ENCODE measurements at places on chromosomes 5 and 9. TPM values are rescaled to one million over a fixed set of nuclear protein-coding genes. Genes with fewer than 3 reads are reported as not detected.

DNA sequence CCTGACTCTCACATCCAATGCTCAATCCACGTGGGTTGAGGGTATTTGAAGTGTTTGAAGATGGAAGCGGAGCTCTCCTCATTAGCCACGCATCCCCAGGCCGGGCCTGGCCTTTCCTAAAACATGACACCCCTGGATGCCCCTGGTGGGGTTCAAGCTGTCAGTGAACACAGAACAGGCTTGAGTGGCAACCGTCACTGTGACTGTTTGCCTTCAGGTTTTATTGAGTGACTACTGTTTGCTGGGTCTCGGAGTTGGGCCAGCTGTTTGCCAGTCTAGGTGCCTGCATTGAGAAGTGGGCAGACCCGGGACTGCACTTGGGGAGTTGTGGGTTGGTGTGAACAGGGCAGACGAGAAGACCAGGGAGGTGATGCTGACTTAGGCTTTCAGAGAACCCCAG is 7.8 kb upstream of the OLFM1 start:
- no peak for DNase-seq

GRCh38 chr9:90393365-90394152 is 249.1 kb downstream of the DIRAS2 start:
- peak; percentile 0 for DNase-seq

GRCh38 chr5:157267761-157268480 is 2.0 kb downstream of the CYFIP2 start:
- no peak for DNase-seq

DNA sequence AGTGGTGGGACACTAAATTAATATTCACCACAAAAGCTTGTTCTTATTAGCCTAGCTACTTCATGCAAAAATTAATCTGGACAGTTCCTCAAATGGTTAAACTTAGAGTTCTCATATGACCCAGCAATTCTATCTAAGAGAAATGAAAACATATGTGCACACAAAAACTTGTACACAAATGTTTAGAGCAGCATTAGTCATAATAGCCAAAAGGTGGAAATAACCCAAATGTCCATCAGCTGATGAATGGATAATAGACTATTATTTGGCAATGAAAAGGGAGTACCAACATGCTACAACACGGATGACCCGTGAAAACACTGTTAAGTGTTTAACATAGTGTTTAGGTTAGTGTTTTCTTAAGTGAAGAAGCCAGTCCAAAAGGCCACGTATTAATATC is 32.8 kb upstream of the TNIP1 start:
- DNase-seq = no peak

DNA sequence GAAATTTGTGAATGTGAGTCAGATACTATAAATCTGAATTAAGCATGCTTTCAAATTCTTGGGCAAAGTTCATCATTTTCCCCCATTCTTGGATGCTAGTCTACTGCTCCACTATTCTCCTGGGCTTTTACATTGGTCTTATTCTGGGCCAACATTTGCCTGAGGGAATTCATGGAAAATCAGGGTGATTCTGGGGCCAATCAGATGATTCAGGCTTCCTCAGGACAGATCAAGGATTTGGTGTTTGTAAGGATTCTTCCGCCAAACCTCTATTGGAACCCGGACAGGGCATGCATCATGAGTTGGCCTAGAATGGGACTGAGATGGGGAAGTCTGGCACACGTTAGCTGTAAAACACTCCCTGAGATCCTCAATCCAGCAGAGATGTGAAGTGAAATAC is 113.8 kb downstream of the MEF2C start:
- no peak for DNase-seq

- DNase-seq = no peak
These were observed 30.2 kb downstream of the TGFBI start for GRCh38 chr5:136058972-136059354.

- DNase-seq = no peak
These were observed 16.9 kb downstream of the SEMA4D start for GRCh38 chr9:89480825-89481537.

IFNK gene
- not detected for total RNA-seq

GRCh38 chr9:77881111-77881510 is 150.5 kb downstream of the GNAQ start:
- DNase-seq = no peak

ISCA1 gene
- total RNA-seq = 55.0 TPM

BHMT2 gene
- total RNA-seq = 24.1 TPM

NTRK2 gene
- total RNA-seq = not detected

- no peak for DNase-seq
These were observed 602 bp upstream of the CD274 start for GRCh38 chr9:5449521-5450358.

SH3RF2 gene
- total RNA-seq = 3.1 TPM

All from HepG2 (cell line).